ENCODE measurements at places on chromosomes 11 and 22. TPM values are rescaled to one million over a fixed set of nuclear protein-coding genes. Genes with fewer than 3 reads are reported as not detected.

The APOL2 gene
- 35.5 TPM for total RNA-seq

The OR10A2 gene
- total RNA-seq: not detected

The ZBTB3 gene
- total RNA-seq: 8.8 TPM

The AGBL2 gene
- total RNA-seq: 1.2 TPM

The PLAAT4 gene
- 34.1 TPM for total RNA-seq

The KCNQ1 gene
- 4.0 TPM for total RNA-seq

The SLC5A1 gene
- not detected for total RNA-seq

The PRG3 gene
- total RNA-seq: not detected

The OR10D3 gene
- total RNA-seq: not detected

The RIBC2 gene
- total RNA-seq: not detected

The TIMM10 gene
- total RNA-seq: 29.0 TPM

The LIF gene
- 15.8 TPM for total RNA-seq

DNA sequence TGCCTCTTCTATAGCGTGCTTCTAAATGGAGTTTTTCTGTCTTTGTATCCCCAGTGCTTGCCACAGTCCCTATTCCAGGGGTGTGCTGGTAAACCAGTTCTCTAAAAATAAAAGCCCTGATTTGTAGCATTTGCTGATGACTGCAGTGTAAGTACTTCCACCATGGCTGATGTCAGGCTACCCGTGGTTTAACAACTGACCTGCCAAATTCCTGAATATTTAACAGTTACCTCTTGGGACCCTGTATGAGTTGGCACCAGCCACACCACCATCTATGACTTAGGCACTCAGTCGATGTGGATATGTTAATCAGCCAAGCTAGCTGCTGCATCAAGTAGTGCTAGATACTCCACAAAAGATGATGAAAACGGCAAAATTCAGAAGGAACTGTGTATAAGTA, 94.0 kb upstream of the MTNR1B start:
- no peak for ATAC-seq

DNA sequence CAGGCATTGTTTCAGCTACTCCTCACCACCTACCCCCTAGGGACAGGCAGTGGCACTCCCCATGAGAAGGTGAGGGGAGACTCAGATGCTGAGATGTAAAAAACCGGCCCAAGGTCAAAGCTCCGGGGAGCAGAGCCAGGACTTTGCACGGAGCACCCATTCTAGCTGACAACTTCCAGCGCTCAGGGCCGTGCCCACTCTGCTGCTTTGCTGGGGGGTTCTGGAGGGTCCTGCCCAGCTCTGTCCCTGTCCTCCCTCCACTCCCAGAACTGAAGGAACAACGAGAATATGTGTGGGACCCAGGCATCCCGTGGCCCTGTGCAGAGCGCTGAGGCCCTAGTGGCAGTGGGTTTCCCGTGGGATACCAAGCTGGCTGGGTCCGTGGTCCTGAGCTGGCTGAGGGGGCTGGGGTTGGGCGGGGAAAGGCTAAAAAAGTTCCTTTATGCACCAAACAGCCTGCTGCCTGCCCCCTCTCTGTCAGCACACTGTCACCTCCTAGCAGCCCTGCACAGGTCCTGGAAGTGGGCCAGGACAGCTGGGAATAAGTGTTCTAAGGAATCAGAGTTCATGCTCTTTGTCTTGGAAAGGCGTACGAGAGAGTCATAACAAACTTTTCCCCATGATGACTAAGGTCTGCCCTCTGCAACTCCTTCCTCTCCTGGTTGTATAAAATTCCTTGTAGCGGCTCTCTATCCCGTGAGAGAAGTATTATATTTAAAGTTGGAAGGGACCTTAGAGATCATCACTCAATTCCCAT, 1.9 kb downstream of the MS4A10 start:
- ATAC-seq: peak; percentile 73

- no peak for ATAC-seq
Measured at GRCh38 chr11:86863476-86863875, 63.1 kb downstream of the PRSS23 start.

- no peak for ATAC-seq
Measured at GRCh38 chr22:40041366-40042137, 46.8 kb downstream of the FAM83F start.

DNA sequence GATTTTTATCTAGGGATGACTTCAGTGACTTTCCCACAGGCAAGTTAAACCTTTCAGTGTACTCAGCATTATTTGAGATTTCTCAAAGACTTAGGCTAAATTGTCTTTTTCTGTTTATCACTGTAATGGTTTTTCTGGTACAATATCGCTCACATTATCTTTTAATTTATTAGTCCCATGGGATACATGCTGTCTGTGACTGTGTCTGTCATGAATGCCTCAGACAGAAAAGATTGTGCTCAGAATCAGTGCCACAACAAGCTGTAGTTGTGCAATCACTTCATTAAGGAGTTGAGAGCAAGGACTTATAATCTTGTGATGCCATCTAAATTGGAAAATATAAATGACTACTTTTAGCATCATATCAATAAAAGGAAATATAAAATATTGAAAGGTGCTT, 2374.2 kb upstream of the RAG2 start:
- no peak for ATAC-seq

GRCh38 chr22:44773082-44773481, 20.7 kb downstream of the ARHGAP8 start:
- ATAC-seq: no peak

GRCh38 chr11:122788781-122789535, 49.3 kb upstream of the CRTAM start:
- no peak for ATAC-seq

- no peak for ATAC-seq
Measured at GRCh38 chr11:24820541-24820940, 323.7 kb downstream of the LUZP2 start.

DNA sequence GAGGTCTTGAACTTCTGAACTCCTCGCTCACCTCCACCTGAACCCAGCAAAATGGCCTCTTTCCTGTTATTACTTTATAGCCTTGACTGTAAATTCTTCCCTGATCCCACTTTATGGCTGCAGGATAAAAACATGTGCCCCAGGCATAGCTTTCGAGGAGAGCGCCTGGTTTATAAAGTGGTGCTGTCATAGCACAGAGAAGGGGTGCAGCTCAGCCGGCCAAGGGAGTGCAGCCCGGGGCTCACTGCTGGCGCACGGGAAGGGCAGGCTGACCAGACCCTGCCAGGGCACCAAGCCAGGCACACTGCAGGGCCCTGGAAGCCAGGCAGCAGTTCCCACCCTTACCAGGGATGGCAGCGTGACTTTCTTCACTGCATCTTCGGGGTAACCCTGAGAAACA, 50.9 kb downstream of the ISX start:
- no peak for ATAC-seq

GRCh38 chr11:38510041-38510440, 1912.0 kb upstream of the RAG2 start:
- no peak for ATAC-seq

GRCh38 chr11:122100756-122101080, 15.3 kb downstream of the BLID start:
- ATAC-seq: peak; percentile 54

- no peak for ATAC-seq
Measured at GRCh38 chr11:67539550-67539949, 16.3 kb upstream of the CABP2 start.

DNA sequence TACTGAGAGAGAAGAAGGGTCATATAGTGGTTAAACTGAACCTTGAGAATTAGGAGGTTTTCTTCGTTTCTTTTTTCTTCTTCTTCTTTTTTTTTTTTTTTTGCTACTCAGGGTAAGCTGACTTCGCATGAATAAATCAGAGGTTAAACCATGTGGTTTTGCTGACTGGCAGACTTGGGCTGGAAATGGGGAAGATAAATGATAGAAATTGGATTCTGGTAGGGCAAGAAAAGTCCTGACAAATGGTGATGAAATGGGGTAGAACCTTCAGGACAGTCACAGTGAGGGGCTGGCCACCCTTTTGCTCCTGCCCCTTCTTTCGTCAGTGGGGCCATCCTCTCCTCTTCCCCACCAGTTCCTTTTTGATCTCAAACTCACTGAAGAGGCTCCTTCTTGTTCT, 1.6 kb upstream of the SWAP70 start:
- ATAC-seq: no peak

GRCh38 chr11:31651208-31651607, 141.6 kb downstream of the ELP4 start:
- ATAC-seq: no peak

DNA sequence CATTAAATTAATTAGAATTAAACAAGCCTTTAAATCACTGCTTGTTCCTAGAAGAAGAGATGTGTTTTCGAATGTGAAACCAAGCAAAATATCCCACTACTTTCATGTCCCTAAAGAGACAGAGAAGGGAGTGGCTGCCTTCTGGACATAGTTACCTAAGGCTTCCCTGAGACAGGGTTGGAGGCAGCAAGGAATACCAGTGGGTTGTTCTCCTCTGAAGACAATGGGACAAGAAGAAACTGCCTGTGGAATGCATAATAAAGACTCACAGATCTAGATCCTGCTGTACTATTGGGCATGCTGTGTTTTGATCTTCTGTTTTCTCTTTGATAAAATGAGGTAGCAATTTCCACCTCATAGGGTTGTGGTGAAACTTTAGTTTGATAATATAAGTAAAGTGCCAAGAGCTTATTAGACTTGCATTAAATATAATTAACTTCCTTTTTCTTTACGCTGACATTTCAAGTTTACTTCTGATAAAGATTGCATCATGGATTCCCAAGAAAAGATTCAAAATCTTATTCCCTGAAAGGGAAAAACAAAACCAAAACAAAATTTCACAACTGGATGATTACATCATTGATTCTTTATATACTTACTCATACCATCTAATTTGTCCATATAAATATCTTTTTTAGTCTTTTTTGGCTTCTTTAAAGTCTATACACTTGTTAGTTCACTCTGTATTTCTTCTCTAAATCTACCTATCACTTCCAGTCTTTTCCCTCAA, 621.3 kb downstream of the ETS1 start:
- ATAC-seq: no peak

DNA sequence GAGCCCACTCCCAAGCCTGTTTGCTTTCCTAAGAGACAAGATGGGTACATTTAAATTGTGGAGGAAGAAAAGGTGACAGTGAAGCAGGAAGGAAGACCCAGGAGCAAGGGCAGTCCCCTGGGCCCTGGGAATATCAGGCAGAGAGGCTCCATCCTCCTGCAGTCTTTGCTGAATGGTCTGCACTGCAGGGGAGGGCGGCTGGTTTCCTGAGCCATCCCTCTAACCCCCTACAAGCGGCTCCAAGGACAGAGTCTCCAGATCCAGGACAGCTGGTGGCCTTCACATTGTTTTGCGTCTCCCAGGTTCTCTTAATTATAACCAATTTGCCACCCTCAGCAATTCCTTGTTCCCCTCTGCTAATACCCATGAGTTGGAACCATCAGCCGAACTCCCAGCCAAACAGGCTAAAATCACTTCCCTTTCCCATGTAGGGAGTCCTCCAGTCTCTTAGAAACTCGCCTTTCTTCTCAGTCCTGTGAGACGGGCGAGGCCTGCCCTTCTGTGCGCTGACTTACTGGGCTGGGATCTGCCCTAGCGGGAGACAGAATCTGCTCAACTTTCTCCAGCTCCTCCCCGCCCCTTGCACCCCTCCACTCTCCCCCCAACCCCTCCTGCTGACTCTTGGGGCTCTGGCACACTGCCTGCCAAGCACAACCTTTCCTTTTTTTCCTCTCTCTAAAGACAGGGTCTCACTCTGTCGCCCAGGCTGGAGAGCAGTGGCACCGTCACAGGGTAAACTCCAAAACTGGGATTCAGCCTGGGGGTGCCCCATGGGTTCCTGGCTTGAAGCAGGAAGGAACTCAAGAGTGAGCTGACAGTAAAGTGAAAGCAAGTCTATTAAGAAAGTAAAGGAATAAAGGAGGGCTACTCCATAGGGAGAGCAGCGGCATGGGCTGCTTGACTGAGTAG, 53.4 kb upstream of the EMID1 start:
- peak; percentile 35 for ATAC-seq

GRCh38 chr11:82864268-82864667, 36.0 kb downstream of the PRCP start:
- peak; percentile 77 for ATAC-seq

GRCh38 chr11:128288368-128288767, 299.0 kb downstream of the ETS1 start:
- no peak for ATAC-seq

- ATAC-seq: no peak
Measured at GRCh38 chr11:96173906-96174305, 169.1 kb downstream of the MAML2 start.

GRCh38 chr22:37363261-37363992, 63.9 kb downstream of the ELFN2 start:
- ATAC-seq: no peak

DNA sequence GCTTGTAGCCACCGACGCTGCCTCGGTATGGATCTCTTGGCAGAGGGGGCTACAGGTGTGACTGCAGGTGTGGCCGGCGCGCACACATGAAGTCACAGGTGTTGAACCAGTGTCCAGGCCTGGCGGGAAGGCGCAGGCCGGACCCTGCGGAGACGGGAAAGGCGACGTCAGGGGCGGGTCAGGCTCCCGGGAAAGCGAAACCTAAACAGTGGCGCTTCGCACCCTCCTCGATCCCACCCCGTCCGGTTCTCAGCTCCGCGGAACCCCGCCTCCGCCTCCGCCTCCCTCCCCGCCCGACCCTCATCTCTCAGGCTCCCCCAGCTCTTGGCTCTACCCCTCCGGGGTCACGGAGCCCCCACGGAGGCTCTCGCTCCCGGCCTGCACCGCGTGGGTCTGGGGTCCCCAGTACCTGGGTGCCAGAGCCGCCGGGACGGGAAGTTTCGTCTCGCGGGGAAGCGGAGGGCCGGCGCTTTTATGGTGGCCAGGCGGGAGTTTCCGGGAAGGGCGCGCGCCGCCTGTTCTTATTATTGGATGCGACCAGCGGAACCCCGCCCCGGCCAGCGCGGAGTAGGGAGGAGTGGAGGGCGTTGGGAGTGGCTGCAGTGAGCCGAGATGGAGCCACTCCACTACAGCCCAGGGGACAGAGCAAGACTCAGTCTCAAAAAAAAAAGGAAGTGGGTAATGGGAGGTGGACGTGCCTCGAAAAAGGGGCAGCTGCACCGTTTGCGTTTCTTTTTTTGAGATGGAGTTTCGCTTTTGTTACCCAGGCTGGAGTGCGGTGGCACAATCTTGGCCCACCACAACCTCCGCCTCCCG, at the start of gene IRF7:
TSS of gene IRF7 (minus strand) at position 447 of the 816 bp plus-strand sequence. CDS start 586 bp downstream, outside the sequence.
- peak; percentile 92 for ATAC-seq

DNA sequence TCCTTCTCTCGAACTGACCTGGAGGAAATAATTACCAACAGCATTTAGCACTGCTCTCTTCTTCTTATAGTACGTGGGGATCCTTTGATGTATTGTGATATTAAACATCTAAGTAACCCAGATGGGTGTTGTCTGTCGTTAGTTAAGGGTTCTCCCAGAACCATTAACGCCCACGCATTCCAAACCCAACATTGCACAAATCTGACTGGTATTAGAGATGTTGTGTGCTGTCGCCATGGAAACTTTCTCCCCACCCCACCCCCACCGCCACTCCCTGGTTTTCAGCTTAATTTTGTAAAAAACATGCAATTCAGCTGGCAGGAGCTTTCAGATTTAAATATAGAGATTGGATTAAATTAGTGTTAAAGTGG, 1495.2 kb downstream of the TBC1D22A start:
- no peak for ATAC-seq

Measured in gastroesophageal sphincter (tissue), 4 donors.